Stimulated activated CD4-positive, alpha-beta T cell treated with anti-CD3 and anti-CD28 coated beads, TNF-alpha, amount 100 ng/mL, for 4 hours (primary cell): ENCODE measurements at places on chromosomes 7 and 10.

DNA sequence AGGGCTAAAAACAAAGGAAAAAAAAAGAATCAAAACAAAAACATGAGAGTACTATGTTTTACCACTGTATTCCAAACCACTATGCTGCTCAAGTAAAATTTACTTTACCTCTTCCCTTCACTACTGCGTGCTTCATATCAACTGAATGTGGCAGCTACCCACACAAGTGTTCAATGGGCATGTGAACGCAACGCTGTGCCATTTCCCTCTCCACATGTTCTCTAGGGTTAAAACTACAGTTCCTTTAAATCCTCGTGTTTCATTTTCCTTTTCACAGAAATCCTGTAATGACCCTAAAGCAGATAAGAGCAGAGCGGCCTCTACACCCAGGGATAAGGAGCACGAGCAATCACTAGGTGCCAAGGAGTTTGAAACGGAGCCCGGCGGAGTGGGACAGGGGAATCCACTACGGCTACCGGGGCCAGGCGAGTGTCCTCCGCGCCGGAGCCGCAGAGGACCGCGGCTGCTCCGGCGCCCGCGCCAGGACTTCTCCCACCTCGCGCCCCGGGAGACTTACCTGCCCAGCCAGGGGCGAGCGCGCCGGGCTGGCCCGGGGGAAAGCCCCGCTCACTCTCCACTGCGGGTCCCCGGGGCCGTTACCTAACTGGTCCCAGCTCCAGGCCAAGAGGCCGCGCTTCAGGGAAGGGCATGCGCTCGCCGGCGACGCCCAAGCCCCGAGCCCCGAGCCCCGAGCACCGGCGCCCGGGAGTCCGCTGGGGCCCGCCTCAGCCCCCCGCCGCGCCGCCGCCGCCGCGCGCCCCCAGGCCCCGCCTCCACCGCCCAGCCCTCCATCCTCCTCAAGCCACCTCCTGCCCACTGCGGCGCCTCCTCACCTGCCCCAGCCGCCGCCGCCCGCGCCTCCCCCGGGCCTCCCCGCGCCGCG is 711 bp downstream of the NAMPT start:
- DNase-seq, result peak; percentile 53

GRCh38 chr10:47348138-47348651 is at the start of gene RBP3:
Gene RBP3 (plus strand): TSS chr10:47348363. CDS start chr10:47348485, 122 bp downstream.
- DNase-seq, result no peak

DNA sequence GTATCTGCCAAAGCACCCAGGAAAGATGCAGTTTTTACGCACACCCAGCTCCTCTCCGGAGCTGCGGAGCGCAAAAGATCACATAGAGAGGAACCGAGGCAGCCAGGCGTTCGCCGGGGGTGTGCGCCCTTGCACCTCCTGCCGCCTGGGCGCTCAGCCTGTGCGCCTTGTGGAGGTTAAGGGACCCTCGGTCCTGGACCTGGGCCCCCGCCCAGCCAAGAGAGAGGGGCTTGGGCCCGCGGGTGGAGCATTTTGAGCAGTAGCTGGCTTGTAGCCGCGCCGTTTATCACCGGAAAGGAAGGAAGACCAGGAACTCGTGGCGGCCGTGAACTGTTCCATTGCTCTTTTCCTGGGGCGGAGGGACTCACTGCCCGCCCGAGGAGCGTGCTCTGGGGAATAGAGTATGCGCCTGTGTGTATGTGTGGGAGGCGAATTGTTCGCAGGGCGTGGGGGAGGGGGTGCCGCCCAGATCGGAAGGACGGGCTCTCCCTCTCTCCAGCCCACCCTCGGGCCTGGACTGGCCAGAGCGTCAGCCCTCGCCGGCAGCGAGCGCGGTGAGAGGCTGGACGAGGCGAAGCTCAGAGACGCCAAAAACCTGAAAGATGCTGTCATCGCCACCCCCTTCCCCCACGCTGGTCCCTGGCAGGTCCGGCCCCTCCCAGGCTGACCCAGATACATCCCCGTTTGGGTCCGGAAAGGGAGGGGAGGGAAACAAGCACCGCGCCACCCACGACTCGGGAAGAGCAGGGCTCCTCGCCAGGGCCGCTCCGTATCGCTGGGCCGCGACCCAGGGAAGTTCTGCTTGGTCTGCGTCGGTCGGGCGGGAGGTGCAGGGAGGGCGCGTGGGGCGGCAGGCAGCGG is 1.2 kb upstream of the WNT2 start:
- no peak for DNase-seq

DNA sequence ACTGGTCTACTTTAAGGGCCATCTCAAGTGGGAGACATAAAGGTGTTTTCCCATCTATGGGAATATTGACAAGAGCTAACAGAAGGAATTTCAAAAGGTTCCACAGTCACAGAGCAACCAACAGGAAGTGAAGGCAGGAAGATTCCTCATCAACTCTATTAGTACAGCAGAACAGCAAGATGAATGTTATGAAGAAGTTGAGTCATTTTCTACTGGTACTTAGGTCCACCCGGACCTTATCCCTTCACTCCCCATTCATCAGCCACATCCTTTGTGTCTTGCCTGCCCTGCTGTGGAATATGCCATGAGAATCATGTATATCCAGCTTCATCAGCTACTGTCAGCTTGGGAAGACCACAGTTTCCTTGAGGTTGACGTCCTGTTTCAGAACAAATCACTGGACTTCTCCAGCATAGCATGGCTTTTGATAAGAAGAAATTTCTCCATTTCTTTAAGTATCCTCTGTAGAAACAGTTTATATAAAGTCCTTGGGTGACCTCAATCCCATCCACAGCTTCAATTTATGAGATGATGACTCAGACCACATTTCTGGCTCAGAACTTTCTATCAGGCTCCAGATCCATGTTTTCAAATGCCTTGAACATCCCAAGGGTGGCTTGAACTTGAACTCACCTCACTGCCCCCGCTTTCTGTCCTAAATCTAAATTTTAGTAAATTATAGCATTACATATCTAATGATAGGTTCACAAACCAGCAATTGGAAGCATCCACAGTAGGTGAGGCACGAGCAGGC is 84.9 kb upstream of the AGK start:
- DNase-seq, result no peak

- no peak for DNase-seq
Measured at GRCh38 chr7:2029936-2030335, 202.8 kb downstream of the MAD1L1 start.

- no peak for DNase-seq
Measured at GRCh38 chr7:155463114-155463811, 5.3 kb downstream of the EN2 start.

DNA sequence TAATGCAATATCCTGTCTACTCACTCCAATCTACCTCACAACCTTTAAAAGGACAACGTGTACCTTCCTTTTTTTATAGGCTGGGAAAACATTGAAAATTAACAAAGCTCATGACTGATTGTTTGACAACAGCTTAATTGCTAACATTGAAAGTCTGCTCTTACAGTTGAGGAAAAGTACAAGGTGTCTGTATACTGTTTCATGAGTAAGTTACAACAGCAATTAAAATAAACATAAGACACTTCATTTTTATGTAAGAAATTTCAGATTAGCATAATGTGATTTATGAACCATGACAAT is 28.6 kb upstream of the NCAPG2 start:
- no peak for DNase-seq
